ENCODE measurements at places on chromosomes 7 and 10.

GRCh38 chr10:113426181-113426877, 126.5 kb upstream of the HABP2 start:
- DNase-seq, result no peak

DNA sequence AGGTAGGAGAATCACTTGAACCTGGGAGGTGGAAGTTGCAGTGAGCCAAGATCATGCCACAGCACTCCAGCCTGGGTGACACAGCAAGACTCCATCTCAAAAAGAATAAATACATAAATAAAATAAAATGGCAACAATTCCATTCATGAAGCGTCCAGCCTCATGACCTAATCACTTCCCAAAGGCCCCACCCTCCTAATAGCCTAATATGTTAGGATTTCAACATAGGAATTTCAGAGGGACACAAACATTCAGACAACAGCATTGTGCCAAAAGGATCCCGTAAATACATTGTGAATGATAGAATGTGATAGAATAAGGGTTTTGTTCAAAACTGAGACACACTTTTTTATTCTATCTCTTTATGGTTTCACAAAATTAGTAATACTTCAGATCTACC, 90.3 kb downstream of the FAM107B start:
- DNase-seq, result no peak

DNA sequence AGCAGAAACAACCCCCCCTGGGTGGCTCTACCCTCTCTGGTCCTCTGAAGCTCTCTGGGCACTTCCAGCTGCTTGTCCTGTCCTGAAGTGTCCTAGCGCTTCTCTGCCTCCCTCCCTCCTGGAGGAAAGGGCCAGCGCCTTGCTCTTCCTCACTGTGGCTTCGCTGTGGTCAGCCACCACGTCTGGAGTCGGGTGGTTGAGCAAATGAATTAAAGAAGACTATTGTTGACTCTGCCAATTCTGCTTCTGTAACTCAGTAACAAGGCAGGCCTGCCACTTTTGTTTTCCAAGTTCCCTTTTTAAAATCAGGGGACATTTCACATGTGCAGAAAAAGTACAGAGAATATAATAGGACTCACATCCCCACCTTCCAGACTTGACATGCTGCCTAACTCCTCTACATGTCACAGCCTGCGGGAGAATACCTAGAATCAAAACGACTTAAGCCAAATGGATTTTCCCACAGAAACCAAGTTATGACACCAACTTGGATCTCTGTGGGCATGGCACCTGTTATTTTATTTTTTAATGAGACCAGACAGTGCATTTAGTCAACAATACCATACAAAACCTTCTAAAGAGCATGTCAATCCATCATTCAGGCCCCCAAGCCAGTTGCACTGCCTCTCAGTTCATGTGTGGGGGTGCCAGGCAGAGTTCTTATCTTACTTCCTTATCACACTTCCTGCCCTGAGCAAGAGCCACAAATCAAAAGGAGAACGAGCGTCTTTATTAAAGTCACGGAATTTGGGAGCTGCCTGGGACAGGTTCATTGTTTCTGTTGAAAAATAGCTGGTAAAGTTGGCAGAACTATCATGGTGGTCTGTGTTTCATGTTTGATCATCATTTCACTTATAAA, 6.8 kb downstream of the FFAR4 start:
- DNase-seq, result no peak

DNA sequence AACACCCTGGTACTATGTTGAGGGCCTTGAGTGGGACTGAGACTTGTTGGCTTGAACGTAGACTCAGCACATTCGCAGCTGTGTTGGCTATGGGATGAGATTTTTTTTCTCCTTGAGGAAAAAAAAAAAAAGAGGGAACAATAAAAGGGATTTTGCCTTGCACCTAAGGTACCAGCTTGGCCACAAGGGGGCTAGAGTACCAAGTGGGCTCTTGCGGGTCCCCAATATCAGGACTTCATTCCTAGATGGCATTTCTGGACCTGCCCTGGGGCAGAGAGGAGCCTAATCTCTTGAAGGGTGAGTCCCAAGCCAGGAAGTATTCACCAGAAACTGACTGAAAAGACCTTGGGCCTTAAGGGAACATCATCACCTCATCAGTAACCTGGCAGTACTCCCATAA, 1083.6 kb upstream of the PHF14 start:
- DNase-seq, result no peak

- no peak for DNase-seq
Measured at GRCh38 chr7:105187302-105188169, 173.5 kb downstream of the KMT2E start.

GRCh38 chr7:152423991-152424347, 11.8 kb downstream of the KMT2C start:
- no peak for DNase-seq

DNA sequence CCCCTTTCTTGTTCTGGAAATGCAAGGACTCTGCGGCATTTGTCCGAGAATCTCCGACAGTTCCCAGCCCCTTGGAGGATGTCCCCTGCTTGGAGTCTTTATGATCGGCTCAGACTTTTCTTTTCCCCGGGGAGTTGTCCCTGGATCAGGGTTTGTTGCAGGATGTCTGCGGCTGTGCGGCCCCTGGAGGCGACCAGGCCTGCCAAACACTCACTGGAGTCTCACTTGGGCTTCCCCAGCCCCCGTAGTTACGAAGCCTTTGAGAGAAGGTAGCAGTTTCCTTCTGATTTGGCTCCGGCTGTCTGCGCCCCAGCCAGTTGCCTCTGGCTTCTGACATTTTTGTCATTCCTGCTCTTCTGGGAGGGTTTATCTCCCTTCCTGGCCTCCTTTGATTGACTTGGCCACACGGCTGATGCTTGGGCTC, 16.1 kb downstream of the COL26A1 start:
- DNase-seq, result no peak

DNA sequence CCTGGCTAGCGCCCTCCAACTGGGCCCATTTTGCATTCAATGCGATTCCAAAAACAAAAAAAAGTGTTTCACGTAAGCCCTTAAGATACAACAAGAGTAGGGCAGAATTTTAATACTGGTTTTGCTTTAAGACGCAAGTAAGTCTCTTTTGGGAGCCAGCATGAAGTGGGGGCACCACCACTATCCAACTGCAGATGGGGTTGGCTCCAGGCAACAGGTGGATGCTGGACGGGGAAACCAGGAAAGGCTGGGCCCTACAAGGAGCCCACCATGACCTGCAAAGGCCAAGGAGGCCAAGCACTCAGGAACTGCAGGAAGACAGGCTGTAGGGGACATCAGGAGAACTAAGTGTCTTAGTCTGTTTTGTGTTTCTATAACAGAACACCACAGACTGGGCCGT, 86.5 kb upstream of the INSIG1 start:
- DNase-seq, result no peak

GRCh38 chr10:91023700-91024398, 103.0 kb upstream of the ANKRD1 start:
- no peak for DNase-seq

GRCh38 chr7:40492946-40493345, 358.1 kb downstream of the SUGCT start:
- DNase-seq, result no peak

DNA sequence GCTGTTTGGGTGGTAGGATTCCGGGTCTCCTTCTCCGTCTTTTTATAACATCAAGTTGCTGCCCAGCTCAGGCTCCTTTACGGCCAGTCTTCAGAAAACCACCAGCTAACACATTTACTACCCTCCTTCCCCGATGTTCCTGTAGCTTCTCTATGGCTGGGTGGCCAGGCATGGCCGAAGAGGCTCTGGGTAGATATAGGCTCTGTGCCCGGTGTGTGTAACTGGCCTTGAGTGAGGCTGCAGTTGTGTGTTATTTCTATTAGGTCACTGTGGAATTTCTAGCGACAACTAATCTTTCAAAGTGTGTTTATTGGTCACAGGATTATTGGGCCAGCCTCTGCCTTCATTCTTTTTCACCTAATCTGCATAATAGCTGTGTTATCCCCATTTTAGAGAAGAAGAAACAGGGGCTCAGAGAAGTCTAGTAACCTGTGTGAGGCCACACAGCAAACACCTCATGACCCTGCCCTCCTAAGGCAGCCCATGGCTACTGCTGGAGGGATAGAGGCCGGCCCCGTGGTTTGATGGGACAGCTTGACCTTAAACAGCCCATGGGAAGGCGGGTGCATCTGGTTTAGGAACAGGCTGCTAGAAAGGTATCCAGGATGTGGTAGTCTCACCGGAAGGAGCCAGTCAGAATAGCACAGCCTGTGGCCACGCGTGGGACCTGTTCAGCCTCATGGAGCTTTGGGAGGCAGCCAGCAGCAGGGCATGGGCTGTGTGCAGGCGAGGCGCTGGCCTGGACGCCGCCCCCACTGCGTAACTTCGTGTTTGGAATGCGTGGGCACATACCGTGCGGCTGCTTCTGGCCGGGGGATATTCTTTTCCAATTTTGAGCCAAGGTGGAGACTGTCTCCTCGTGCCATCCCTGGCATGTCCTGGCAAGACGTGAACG, 29.7 kb downstream of the HTRA1 start:
- DNase-seq, result peak; percentile 31

DNA sequence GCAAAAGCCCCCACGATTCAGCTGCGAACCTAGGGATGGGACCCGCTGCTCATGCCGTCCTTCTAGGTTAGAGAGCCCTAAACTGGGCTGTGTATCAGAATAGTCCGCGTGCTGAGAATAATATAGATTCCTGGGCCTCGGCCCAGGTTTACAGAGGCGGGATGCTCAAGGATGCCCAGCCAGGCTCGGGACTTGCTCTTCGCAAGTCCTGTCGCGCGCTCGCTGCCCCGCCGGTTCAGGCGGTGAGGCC, 266 bp upstream of the STMP1 start:
- DNase-seq, result no peak

GRCh38 chr10:30058570-30059132, 735 bp downstream of the JCAD start:
- DNase-seq, result no peak

GRCh38 chr7:126791306-126791705, 461.4 kb downstream of the GRM8 start:
- DNase-seq, result no peak

- DNase-seq, result no peak
Measured at GRCh38 chr7:85612514-85612913, 425.7 kb upstream of the SEMA3D start.

GRCh38 chr10:107450056-107450455, 285.6 kb upstream of the SORCS1 start:
- no peak for DNase-seq

DNA sequence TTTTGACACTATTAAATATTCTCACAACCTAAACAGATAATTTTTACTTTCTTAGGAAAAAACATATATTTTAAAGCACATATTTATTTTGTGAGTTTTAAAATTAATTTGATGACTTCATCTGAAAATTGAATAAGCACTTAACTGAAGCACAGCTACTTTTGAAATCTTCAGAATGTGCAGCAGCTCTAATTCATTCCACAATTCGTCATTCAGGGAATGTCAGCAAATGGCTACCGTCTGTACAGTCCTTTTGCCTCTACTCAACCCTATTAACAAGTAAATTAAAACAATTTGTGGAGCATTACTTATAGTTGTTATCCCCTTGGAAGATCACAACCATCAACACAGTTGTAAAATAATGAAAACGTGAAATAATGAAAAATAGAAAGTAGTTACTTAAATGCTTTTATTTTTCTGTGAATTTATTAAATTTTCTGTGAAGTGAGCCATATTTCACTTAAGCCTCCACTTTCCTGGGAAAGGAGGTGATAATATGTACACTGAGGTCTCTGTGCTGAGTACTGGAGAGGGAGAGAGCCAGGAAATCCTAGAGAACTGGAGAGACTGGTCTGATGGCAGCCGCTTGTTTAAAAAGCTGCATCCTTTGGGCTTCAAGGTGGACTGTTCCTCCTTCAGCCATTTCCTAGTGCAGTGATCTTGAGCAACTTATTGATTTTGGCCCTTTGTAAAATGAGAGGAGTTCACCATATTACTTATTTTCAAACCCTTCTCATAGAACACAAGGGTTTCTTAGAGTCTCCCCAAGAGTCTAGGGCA, 70.6 kb downstream of the REEP3 start:
- no peak for DNase-seq

DNA sequence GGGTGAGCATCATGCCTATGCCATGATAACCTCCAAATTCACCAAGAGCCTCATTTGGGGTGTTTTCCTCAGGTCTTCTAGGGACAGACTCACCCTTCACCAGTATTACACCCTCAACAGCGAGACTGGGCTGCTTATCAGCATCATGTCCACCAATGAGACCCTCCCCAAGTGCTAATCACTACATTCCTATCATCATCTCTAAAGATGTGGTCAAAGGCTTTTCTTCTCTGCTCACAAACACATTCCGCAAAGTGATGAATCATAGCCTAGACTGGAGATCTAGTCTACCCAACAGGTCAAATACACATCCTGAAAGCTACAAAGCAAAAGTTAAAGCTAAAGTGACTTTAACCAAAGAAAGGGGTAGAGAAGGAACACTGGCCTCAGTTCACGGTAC, 75.3 kb upstream of the C7orf33 start:
- no peak for DNase-seq

DNA sequence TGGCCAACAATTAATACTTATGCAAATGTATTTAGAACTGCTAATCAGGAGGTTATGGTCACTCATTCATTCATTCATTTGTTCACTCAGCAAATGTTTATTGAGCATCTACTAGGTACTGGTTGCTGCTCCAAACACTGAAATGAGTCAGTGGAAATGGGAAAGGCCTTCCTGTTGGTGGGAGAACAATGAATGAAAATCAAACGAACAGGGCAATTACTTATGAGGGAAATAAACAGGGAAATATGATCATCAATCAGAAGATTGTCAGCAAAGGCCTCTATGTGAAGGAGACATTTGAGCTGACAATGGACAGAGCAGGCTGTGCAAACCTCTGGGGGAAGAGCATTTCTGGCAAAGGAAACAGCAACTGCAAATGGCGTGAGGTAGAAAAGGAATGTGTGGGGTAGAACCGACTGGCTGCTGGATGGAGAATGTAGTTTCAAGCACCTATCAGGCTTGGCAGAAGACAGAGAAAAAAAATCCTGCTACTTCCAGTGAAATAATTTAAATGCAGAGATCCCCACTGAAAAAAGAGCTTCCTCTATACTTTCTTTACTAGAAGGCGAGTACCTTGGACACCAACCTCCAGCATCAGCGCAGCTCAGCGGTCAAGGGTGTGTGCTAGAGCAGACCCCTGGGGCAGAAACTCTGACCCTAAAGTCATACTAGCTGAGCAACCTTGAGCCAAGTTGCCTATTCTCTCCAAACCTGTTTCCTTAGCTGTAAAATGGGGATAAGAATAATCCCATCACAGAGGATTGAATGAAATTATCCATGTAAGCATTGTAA, 108.8 kb upstream of the EEPD1 start:
- no peak for DNase-seq

DNA sequence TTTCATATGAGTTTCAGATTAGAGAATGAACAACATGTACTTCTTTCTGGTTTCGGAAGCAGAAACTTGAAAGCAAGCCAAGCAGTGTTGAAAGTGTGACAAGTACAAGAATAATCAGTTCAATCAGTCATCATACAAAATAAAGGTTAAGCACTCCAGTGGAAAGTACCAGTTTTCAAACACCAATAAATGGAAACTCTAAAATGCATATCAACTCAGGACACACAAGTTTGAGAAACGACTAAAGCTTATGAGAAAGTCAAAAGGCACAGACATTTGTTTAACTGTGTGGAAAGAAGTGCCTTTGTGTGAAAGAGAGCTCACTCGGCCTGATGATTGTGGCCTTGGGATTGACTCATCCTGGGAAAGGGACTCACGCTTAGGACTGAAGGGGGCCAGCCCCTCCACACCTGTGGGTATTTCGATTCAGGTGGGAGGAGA, 60.6 kb upstream of the AKR1C1 start:
- DNase-seq, result no peak
